Activated T-helper 1 cell treated with anti-CD3 and anti-CD28 coated beads, Interleukin-2, amount 50 U/mL, for 16 hours (primary cell): ENCODE measurements at places on chromosomes 4 and X.

DNA sequence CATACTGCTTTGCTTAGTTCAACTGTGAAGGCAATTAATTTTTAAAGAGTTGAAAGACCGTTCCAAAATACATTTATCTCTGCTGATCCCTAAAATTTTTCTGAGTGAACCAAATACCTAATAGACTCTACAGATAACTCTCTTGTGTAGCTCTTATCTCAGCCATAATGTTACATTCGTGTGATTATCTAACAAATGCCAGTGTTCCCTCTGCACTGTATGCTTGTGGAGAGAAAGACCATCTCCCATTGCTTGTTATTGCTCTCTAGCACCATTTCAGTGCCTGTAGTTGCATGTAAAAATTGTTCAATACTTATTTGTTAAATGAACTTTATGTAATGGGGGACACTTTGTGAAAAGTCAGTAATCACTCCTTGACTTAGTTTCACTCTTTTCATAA is 81.3 kb upstream of the ATOH1 start:
- no peak for DNase-seq

DNA sequence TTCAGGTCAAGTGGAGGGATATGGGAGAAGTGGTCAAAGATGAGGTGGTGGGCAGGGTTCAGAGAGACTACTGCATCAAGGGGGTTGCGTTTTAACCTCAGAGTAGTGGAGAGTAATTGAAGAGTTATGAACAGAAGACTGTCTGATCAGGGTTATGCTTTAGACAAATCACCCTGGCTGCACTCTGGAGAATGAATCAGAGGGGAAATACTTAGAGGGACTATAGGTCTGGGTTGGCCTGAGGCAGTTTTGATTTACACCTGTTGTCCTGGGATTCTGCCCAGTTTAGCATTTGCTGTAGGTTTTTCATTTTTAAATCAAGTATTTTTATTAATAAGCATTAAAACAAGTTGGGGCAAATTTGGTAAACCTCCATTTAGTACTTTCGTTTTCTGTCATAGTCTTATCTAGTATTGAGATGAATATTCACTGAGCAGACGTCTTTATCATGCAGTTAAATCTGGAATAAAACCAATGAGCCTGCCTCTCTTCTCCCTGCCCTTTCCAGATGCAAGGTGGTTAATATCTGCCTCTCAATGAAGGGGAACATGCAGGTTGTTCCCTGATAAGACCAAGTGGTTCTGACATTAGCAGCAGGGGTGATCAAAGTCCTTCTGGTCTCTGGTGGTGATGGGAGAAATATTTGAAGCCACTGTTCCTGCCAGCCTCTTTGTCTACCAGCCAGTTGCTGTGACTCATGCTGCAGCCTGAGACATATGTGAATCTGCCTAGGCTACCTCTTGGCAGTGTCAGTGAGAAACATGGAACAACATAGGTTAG is 116.0 kb upstream of the RPS6KA3 start:
- DNase-seq, result no peak

DNA sequence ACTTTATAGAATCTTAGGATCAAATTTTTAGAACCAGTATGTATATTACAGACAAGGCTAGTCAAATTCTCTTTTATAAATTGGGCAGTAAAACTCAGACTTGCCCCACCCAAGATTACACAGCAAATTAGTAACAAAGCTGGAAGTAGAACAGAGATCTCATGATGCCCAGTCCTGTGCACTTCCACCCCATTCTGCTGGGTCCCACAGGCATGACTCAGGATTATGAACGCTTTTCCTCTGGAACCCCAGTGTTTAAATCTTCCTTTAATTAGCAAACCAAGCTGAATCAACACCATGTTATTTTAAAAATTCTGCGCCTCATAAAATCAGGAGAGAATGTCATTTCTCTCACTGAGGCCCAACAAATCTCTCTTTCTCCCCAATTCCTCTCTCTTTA is 1.5 kb upstream of the IL13RA2 start:
- no peak for DNase-seq

- no peak for DNase-seq
Observed at GRCh38 chr4:170538821-170539473, 449.2 kb upstream of the AADAT start.

- no peak for DNase-seq
Observed at GRCh38 chr4:151256134-151256533, 20.8 kb upstream of the PRSS48 start.

DNA sequence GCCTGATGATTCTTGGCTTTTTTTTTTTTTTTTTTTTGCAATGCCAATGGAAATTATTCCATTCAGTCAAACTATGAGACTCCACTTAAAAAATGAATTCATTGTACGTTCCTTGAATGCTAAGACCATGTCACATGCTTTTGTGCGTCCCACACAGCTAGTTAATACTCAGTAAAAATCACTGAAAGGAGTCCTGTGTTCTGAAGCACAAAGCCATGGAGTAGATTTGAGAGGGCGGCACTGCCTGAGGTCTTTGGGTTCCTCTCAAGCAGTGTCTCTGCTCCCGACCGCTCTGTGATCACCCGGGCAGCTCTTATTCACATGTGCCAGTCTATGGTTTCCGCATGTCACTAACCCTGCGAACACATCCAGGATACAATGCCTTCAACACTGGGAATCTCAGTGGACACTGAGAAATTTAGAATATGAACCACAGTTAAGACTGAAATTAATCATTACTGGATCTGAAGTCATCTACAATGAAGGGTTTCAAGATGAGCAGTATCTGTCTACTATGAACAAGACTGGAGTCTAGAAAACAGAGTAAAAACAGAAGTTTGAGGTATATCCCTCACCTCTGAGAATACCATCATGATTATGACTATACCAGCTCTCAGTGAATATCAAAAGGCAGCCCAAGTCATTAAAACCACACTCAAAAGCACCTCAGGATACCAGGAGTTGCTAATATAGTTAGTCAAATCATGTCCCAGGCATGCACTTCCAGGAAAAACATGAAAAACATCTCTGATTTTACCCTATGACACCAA is 193.0 kb downstream of the MGST2 start:
- no peak for DNase-seq
